ENCODE measurements at places on chromosomes 6 and 20.

DNA sequence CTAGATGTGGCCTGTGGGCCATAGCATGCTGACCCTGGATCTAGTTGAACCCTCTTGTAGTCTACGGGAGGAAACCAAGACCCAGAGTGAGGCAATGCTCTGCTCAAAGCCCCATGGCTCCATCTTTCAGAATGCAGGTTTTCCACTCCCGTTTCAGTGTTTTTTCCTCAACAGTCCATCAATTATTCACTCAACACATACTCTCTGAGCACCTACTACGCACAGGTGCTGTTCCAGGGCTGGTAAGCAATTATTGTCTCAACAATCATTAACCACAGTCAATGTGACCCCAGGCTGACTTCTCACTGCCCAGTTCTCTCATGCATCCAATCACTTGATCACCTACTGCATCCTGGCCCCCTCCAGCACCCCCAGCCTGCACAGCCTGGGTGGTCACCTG is 20.0 kb downstream of the MOCS1 start:
- DNase-seq, result no peak

- DNase-seq, result no peak
Measured at GRCh38 chr6:132253211-132253610, 148.1 kb downstream of the MOXD1 start.

GRCh38 chr20:1718604-1719384 is 61.2 kb upstream of the SIRPG start:
- DNase-seq, result no peak

DNA sequence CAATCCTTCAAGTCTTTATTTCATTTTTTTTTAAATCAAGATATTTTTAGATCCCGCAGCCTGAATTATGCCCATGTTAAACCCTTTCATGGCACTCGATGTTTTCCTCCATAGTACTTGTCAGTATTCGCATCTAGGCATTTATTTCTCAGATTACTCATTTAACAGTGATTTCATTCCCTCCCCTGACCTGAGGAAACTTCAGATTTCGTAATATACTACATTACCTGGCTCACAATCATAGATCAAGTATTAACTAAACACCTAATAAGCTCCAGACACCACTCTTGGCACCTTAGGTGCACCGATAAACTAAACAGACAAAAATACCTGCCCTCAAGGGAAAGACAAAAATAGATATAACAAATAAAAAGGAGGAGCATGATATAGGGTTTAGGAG is 413.2 kb upstream of the GJE1 start:
- no peak for DNase-seq

GRCh38 chr6:142846883-142847287 is 98.1 kb downstream of the HIVEP2 start:
- no peak for DNase-seq

GRCh38 chr20:44109951-44110361 is 77.0 kb downstream of the JPH2 start:
- DNase-seq, result no peak

DNA sequence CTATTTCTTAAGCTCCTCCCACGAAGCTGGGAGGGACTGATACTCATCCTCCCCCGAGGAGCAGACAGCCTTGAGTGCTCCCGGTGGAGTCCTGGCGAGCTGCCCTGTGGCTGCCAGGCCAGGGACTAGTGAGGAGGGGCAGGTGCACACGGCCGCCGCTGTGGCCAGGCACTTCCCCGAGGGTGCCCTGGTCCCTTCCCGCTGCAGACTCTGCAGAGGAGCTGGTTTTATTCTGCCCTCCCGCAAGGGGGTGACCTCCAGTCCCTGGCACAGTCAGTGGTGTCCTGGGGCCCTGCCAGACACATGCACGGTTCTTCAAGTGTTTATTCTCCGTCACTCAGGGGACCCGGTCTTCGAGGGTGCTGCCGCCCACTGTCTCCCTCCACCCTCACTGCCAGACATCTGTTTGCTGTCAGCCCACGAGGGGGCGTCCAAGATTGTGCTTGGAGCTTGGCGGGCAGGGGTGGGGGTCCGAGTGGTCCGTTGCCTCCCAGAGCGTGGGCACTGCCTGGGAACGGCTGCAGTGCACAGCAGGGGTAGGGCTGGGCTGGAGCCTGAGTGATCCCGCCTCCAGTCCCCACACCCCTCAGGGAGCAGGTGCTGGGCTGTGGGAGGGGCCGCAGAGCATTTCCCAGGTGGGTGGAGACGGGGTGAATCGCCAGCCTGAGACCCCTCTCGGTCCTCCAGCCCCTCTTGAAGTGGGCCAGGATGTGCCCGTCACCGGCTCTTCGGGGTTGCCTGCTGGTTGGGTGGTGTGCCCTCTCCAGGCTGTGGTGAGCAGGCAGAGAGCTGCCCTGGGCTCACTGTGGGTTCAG is 3.1 kb upstream of the CABLES2 start:
- no peak for DNase-seq
